K562 (cell line): ENCODE measurements at places on chromosomes 2 and 18. TPM values are rescaled to one million over a fixed set of nuclear protein-coding genes. Genes with fewer than 3 reads are reported as not detected.

- H3K27me3 ChIP-seq = no peaks in the 10 kb centered on the region
- no peak overlapping the region for H3K4me3 ChIP-seq
- H3K36me3 ChIP-seq = no peaks in the 10 kb centered on the region
- H3K4me1 ChIP-seq = no peaks in the 10 kb centered on the region
- H3K27ac ChIP-seq = no peak overlapping the region
- no peak for DNase-seq
Measured at GRCh38 chr2:18117592-18117991, 239.1 kb downstream of the KCNS3 start.

GRCh38 chr2:48548840-48549239, 18.9 kb downstream of the STON1 start:
- no peak overlapping the region for H3K27ac ChIP-seq
- H3K36me3 ChIP-seq = no peaks in the 10 kb centered on the region
- no peak for DNase-seq
- no peaks in the 10 kb centered on the region for H3K4me1 ChIP-seq

MFSD2B gene
- total RNA-seq = 10.4 and 10.9 TPM in 2 replicates

POTEJ gene
- not detected in 2 replicates for total RNA-seq

DNA sequence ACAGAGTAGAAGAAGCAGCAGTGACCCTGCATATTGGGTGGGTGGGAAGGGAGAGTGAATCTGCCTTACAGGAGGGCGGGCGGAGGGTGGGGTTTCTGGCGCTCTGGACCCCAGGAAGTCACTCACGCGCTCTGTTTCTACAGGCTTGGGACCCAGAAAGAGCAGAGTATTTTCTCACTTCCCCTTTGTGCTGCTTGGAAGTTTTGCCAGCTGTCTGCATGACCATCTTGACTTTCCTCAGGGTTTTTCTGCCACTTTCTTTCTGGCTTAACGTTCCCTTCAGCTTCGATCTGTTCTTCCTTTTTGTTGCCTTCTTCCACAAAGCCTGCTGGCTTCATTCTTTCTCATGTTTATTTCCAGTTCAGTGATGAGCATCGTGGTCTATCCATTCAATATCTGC, 383.1 kb downstream of the GALR1 start:
- no peaks in the 10 kb centered on the region for H3K27me3 ChIP-seq
- H3K36me3 ChIP-seq = no peaks in the 10 kb centered on the region
- DNase-seq = no peak
- no peak overlapping the region for H3K27ac ChIP-seq
- no peaks in the 10 kb centered on the region for H3K4me1 ChIP-seq
- H3K4me3 ChIP-seq = no peak overlapping the region

PAIP2B gene
- total RNA-seq = 0.29 and 0.38 TPM in 2 replicates

DNA sequence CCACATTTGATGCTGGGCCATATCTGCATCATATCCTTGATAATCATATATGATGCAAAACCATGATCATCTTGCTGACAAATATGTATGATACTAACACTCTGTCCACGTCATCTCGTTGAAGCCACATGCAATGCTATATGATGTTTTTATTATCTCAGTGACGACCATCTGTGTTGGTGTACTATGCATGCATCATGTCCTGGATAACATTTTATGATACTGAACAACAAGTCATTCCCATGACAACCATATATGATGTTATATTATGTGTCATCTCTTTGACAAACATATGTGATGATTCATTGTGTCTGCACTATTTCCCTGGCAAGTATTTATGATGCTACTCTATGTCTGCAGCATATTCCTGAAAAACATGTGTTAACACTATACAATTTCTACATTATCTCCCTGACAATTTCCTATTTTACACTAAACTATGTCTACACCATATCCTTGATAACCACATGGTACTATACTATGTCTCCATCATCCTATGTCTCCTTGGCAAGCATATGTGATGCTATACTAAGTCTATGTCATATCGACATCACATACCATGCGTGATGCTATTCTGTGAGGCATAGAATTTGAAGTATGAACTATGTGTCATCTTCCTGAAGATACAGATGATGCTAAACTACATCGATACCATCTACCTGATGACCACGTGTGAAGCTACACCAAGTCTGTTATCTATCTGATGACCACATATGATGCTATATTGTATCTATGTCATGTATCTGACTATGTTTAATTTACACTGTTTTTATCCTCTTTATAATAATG, 37.0 kb downstream of the DAW1 start:
- H3K27me3 ChIP-seq = no peaks in the 10 kb centered on the region
- no peaks in the 10 kb centered on the region for H3K4me1 ChIP-seq
- no peaks in the 10 kb centered on the region for H3K36me3 ChIP-seq

AQP4 gene
- total RNA-seq = 0.18 and 0.31 TPM in 2 replicates

DNA sequence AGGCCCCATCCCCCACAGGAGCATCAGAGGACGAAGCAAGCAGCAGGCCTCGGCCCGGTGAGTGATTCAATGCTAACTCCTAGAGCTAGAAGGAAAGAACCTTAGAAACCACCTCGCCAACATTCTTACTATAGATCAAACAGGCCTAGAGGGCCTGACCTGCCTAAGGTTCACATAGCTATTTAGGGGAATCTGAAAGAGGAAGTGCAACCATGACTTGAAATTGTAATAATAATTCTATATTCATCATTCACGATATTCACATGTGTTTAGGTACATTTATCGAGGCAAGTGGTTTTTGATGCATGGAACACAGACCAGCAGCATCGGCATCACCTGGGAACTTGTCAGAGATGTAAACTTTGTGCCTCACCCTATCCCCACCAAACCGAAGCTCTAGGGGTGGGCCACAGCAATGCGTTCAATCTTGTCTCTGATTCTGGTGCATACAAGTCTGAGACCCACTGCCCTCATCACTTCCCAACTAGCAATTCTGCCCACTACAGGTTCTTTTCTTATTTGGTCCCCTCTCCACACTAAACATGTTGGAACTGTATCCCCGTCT, 78.0 kb upstream of the DNMT3A start:
- H3K27me3 ChIP-seq = peaks cover 9% of the 10 kb centered on the region; the same call in 1 of the 2 replicates
- no peak overlapping the region for H3K27ac ChIP-seq
- no peaks in the 10 kb centered on the region for H3K36me3 ChIP-seq
- no peaks in the 10 kb centered on the region for H3K4me1 ChIP-seq

DNA sequence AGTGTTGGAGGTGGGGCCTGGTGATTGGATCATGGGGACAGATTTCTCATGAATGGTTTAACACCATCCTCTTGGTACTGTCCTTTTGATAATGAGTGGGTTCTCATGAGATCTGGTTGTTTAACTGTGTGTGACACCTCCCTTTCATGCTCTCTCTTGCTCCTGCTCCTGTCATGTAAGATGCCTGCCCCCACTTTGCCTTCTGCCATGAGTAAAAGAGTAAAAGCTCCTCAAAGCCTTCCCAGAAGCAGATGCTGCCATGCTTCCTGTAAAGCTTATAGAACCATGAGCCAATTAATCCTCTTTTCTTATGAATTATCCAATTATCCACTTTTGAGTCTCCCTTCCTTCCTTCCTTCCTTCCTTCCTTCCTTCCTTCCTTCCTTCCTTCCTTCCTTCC, 317.7 kb downstream of the RDH14 start:
- DNase-seq = no peak
- no peaks in the 10 kb centered on the region for H3K27me3 ChIP-seq
- H3K27ac ChIP-seq = no peak overlapping the region
- no peak overlapping the region for H3K4me3 ChIP-seq
- H3K4me1 ChIP-seq = no peaks in the 10 kb centered on the region

AGAP1 gene
- 21.4 and 24.0 TPM in 2 replicates for total RNA-seq

DNA sequence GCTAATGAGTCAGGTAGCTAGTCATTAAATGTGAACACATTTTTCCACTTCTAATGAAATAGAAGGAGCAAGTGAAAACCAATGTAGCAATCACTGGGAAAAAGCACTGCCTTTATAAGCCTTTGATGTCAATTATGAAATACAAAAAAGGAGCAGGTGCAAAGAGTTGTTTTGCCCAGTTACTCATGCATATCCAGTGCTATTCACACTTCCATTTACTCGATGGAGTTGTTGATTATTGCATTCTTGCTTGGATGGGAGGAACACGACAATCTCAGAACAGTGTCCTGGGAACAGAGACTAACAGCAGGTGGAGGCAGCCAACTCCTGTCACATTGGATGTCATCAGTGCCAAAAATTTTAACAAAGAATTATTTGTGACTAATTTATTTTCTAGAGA, 372.5 kb downstream of the CBLN2 start:
- no peaks in the 10 kb centered on the region for H3K4me1 ChIP-seq
- DNase-seq = no peak
- H3K4me3 ChIP-seq = no peak overlapping the region
- H3K27me3 ChIP-seq = no peaks in the 10 kb centered on the region

- H3K4me3 ChIP-seq = no peak overlapping the region
- no peak for DNase-seq
- H3K36me3 ChIP-seq = no peaks in the 10 kb centered on the region
Measured at GRCh38 chr2:112972423-112973086, 5.3 kb upstream of the IL36G start.

FLACC1 gene
- total RNA-seq = 0.20 and 0.35 TPM in 2 replicates

RESP18 gene
- total RNA-seq = not detected in 2 replicates

FHOD3 gene
- 0.11 TPM in 1 of 2 replicates, not detected in the other for total RNA-seq

DNA sequence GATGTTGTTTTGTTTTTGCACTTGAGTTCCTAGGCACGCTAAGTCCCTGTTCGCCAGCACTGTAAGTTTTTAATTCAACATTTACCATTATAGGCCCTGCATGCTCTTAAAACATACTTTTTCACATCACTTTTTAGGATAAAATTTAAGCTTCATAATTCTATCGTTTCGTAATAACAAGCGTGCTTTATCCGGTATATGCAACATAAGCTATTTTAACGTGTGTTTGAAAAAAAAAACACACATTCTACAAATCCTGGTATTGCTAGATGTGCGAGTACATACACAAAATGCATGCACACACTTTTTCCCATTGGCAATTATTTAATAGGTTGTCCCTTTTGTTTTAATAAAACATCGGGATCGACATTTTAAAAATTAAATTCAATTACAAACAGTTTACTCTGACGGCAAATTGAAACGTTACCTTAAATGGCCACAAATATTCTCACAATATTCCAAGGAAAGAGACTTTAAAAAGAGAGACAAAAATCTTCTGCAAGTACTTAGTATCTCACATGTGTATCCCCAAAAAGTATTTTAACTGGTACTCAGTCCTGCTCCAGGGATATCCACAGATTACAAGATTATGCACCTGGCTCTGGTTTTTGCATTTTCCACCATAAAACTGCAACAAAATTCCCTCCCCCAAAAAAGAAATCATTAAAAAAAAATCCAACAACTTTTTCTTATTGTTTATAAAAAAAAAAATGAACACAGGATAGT, 1.0 kb upstream of the TCF4 start:
- H3K27me3 ChIP-seq = no peaks in the 10 kb centered on the region
- peak overlapping the region; percentile 75 for H3K27ac ChIP-seq
- H3K4me3 ChIP-seq = peak overlapping the region; percentile 63
- no peaks in the 10 kb centered on the region; the same call in 2 of the 3 replicates for H3K36me3 ChIP-seq
- DNase-seq = no peak
- H3K4me1 ChIP-seq = peaks cover 6% of the 10 kb centered on the region
